ENCODE measurements at places on chromosomes 1 and 21. TPM values are rescaled to one million over a fixed set of nuclear protein-coding genes. Genes with fewer than 3 reads are reported as not detected.

RNU1-4 gene
- total RNA-seq, result under 0.01 TPM

DNA sequence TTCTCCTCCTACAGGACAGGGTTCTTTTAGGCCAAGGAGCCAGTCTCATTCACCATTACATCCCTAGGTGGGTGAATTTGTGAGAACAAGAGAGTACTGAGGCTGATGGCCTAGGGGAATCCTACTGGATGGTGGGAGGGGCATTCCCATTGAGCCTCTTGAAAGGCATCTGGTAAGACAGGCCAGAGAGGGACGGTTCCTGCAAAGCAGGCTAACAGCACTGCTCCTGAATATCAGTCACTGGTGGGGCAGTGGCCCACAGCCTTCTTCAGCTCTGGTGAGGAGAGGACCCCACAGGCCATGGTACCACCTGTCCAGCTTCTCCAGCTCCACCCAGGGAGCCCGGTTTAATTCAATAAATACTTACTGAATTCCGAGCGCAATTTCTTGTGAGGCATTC lies 125.9 kb upstream of the EDN2 start:
- no peak for DNase-seq

DNA sequence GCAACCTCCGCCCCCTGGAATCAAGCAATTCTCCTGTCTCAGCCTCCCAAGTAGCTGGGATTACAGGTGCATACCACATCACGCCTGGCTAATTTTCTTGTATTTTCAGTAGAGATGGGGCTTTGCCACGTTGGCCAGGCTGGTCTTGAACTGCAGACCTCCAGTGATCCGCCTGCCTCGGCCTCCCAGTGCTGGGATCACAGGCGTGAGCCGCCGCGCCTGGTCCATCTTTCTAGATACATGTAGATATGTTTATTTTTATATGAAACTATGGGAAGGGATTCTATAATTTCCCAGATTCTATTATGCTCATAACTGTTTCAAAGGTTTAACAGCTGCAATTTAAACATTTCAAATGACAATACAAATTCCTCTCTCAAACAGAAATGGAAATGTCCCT lies 27.1 kb downstream of the CLCC1 start:
- DNase-seq, result no peak

- peak; percentile 99 for DNase-seq
These were observed 958 bp upstream of the CKS1B start for GRCh38 chr1:154973344-154974101.

DNA sequence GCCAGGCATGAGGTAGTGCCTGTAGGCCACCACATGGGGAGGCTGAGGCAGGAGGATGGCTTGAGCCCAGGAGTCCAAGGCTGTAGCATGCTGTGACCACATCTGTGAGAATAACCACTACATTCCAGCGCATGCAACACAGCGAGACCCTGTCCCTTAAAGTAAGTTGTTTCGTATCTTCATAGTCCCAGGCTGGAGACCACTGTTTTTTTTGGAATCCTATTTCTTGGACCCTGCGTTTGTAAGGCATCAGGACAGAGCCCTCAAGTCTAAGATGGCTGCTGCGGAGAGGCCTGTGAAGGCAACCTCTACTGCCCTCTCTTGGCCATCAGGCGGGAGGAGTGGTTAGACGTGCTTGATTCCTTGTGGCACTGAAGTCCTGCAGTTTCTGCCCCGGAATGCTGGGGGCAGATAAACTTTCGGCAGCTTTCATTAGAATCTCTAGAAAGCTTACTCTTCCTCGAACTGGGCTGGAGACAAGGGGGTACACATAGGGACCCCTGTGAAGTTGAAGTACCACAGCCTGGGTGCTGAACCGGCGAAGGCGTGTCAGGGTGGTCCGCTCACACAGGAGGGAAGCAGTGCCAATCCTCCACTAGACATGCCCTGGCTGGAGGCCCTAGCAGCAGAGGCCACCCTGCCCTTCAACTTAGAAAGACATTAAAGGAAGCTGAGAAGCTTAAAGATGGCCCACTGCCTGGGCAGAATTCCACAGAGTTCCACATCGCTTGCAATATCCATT lies 36.6 kb downstream of the RABIF start:
- peak; percentile 63 for DNase-seq

GRCh38 chr21:43733529-43734071 lies 14.7 kb downstream of the PDXK start:
- DNase-seq, result peak; percentile 54

TRIM17 gene
- 0.43 TPM for total RNA-seq
